Stimulated activated CD8-positive, alpha-beta memory T cell treated with anti-CD3 and anti-CD28 coated beads, Interleukin-4, amount 100 ng/mL, for 4 hours (primary cell): ENCODE measurements at places on chromosomes 5 and 9.

DNA sequence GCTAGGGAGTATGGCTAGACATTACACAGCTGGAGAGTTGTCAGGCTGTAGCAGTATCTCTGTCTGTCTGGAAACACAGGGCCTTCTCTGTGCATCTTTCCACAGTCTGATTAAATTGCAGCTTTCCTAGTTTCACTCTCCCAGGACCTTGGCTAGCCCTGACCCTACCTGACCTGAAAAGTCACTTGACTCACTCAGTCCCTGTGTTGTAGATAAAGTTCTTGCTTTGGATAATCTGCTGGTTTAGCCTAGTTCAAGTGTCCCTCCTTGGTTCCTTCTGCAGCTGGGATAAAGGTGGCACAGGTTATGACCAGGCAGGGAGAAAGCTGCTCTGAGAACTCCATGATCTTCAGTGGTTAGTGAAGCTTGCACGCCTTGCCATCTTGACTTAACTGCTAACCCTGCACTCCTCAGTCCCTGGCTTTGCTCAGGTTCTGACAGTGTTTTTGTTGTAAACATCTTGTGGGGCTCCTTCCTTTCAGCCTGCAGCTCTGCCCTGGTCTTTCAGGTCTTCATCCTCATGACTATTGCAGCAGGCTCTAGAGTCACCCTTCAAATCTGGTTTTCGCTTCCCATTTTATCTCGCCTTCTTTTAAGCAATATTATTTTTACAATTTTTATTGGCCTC lies 101.0 kb downstream of the PIP5K1B start:
- DNase-seq = no peak

DNA sequence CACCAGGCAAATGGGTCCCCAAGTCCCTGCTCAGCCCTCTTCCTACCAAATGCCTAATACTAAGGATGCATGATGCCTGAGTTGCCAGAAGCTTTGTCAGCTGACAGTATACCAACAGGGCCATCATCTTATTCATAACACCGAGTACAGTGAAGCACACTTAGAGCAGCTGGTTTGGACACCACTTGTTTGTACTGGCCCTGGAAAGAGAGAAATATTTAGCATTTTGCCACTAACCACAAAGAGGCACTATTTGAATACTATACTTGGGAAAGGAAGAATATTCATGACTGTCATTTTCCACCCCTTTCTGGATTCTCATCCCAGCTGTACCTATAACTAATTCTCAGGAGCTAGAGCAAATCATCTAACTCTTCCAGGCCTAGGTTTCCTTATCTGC lies 364.4 kb upstream of the KIF2A start:
- no peak for DNase-seq

DNA sequence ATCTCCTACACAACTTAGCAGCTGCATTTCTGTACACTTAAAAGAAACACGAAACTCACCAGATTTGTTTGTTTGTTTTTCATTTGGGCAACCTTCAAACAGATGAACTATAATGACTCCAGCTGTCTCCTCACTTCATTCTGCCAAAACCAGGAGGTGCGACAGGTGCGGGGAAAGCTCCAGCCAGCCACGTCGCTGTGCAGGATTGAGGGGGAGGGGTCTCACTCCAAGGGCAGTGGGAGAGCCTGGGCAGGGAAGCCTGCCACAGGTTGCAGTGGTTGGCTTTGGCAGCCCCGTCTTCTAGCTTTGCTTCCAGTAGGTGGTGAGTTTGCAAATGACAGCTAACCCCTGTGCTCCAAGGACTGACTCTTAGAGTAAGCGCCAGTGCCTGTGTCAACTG lies 215.8 kb downstream of the CEMIP2 start:
- DNase-seq = no peak

DNA sequence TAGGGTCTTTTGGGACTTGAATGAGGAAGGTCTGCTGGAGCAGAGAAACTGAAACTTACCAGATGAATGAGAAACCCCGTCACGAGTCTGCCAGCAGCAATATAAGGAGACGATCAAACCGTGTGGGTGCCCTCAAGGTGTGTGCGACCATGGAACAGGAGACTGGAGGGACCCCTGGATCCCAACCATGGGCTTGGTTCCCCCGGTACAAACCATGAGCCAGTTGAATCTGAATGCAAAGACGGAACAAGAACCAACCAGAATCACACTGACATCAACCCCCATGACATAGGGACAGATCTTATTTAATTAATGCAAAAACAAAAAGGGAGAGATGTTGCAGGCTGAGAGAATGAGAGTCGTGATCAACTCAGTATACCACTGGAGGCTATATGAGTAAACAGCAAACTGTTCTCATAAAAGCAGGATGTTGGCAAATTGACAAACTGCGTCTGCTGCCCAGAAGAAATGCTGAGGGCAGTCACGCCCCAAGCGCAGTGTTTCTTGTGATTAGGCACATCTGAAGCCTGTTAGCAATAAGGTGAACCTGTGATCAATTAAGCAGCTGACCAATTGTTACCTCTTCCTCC lies 475.5 kb upstream of the ACO1 start:
- DNase-seq = no peak

GRCh38 chr5:71699233-71699632 lies 19.8 kb upstream of the CARTPT start:
- DNase-seq = no peak

- DNase-seq = no peak
These were observed 334.0 kb downstream of the ASTN2 start for GRCh38 chr9:117080765-117081390.
